ENCODE measurements at places on chromosomes 7 and 10. TPM values are rescaled to one million over a fixed set of nuclear protein-coding genes. Genes with fewer than 3 reads are reported as not detected.

DNA sequence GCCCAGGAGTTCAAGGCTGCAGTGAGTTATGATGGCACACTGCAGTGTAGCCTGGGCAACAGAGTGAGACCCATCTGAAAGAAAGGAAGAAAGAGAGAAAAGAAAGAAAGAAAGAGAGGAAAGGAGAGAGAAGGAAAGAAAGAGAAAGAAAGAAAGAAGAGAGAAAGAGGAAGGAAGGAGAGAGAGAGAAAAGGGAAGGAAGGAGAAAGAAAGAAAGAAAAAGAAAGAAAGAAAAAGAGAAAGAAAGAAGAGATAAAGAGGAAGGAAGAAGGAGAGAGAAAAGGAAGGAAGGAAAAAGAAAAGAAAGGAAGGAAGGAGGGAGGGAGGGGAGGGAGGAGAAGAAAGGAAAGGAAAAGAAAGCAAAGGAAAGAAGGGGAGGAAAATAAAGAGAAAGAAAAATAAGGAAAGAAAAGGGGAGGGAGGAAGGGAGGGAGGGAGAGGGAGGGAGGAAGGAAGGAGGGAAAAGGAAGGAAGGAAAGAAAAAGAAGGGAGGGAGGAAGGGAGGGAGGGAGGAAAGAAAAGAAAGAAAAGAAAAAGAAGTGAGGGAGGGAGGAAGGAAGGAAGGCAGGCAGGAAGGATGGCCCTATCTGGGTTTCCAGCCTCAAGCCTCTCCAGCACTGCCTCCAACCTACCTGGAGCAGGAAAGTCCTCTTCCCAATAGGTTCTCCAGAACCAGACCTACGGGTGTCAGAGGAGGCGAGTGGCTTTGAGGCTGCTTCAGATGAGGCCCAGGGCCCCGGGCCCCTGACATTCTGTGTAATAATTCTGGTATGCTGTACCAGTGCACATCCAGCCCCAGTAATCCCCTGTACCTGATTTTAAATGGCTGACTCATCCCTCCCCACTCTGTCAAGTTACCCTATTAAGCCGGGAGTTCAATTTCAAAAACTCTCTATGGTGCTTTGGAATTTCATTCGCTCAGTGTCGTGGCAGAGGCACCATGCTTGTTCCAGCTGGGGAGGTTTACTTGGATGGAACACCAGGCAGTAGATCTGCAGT, 6.8 kb upstream of the PARD3 start:
- no peak for DNase-seq

DNA sequence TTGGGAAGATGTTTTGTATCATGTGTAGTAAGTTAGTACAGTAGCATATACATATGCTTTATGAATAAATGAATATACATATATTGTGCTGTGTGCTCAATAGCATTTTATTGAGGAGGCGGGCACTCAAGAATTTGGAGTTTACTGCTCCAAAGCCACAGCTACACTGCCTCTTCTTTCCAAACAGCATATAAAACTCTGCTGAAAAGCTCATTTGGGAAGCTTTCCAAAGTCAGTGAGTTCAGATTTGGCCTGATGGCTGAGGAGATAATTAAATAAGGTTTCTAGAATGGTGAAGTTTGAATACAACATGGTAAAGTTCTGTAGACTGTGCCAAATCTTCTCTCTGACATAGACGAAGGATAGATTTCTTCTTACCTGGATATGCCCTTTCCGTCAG, 29.8 kb downstream of the CDK1 start:
- no peak for DNase-seq

DNA sequence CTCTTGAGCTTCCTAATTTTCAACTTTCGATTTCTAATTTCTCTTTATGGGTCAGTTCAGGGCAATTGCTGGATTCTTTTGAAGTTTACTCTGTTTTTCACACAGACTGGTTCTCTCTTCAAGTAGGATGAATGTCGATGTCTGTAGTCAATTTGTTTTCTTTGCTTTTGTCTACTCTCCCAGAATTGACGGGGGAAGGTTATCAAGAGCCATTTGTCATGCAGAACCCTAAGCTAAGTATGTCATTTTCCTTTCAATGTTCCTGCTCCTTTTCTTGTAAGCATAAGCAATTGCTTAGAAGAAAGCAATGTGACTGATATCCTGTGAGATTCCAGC, 53.7 kb downstream of the SLC39A12 start:
- DNase-seq, result no peak

DKK1 gene
- total RNA-seq, result not detected

Data from activated CD8-positive, alpha-beta T cell treated with anti-CD3 and anti-CD28 coated beads for 36 hours (primary cell).